ENCODE measurements at places on chromosomes 12 and 14. TPM values are rescaled to one million over a fixed set of nuclear protein-coding genes. Genes with fewer than 3 reads are reported as not detected.

Gene MORN3
- total RNA-seq = 0.99 TPM

- H3K4me3 ChIP-seq = no peak overlapping the region
- no peaks in the 10 kb centered on the region for H3K27me3 ChIP-seq
- H3K4me1 ChIP-seq = no peaks in the 10 kb centered on the region
- H3K27ac ChIP-seq = no peak overlapping the region
- no peak for DNase-seq
- peaks cover 7% of the 10 kb centered on the region for H3K36me3 ChIP-seq
These were observed 112.8 kb downstream of the CHST11 start for GRCh38 chr12:104569346-104570173.

- peaks cover 2% of the 10 kb centered on the region for H3K27me3 ChIP-seq
- no peak overlapping the region for H3K4me3 ChIP-seq
- no peak overlapping the region for H3K27ac ChIP-seq
- peaks cover 4% of the 10 kb centered on the region for H3K4me1 ChIP-seq
- no peaks in the 10 kb centered on the region for H3K36me3 ChIP-seq
These were observed 176.3 kb upstream of the ARID2 start for GRCh38 chr12:45553204-45553603.

Gene KRT79
- not detected for total RNA-seq

Data from mesothelial cell of epicardium (in vitro differentiated cells).